ENCODE measurements at places on chromosomes 2 and 18. TPM values are rescaled to one million over a fixed set of nuclear protein-coding genes. Genes with fewer than 3 reads are reported as not detected.

DNA sequence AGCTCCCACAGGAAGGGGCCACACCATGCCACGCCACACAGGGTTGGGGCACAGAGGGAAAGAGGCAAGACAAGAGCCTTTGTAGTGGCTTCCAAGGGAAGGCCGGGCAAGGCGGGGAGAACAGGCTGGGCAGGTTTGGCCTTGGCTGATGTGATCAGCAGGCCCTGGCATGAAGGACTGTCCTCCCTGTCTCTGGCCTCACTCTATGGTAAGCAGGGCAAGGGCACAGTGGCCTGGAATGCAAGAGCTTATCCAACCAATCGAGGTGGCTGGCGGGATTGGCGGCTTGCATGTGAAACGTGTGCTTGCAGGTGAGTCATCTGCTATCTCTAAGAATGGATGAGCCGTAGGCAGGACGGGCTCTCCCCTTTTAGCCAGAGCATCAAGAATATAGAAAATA lies 6.4 kb upstream of the ATP9B start:
- no peaks in the 10 kb centered on the region for H3K4me1 ChIP-seq
- no peak for DNase-seq
- no peak overlapping the region for H3K4me3 ChIP-seq
- no peaks in the 10 kb centered on the region for H3K27me3 ChIP-seq

GRCh38 chr2:153834662-153835061 lies 37.1 kb upstream of the GALNT13 start:
- no peaks in the 10 kb centered on the region for H3K4me1 ChIP-seq
- no peak overlapping the region for H3K4me3 ChIP-seq
- no peaks in the 10 kb centered on the region for H3K27me3 ChIP-seq
- no peak for DNase-seq
- no peak overlapping the region for H3K27ac ChIP-seq
- H3K36me3 ChIP-seq = no peaks in the 10 kb centered on the region

DNA sequence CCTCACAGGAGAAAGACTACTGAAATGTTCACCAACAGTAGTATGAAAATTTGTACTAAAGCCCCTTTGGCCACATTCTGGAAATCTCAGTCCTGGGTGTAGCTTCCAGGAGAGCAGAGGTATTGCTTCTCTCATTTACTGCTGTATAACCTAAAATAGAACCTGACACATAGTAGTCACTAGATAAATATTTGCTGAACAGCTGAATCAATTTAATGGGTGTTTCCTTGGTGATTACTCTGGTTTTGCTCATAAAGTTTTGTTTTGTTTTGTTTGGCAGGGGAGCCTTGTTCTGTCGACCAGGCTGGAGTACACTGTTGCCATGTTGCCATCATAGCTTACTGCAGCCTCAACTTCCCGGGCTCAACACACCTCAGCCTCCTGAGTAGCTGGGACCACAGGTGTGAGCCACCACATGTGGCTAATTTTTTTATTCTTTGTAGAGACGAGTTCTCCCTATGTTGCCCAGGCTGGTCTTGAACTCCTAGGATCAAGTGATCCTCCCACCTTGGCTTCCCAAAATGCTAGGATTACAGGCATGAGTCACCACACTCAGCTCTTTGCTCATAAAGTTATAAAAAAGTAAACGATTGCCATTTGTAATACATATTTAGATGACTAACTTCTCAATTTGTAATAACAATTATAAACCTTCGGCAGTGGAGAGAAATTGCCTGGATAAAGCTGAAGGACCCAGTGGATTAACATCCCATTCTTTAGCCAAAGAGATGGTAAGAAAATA lies 11.5 kb upstream of the PARD3B start:
- no peak overlapping the region for H3K27ac ChIP-seq
- no peaks in the 10 kb centered on the region for H3K4me1 ChIP-seq
- no peaks in the 10 kb centered on the region for H3K27me3 ChIP-seq

Gene SERPINB13
- not detected for total RNA-seq
